ENCODE measurements at places on chromosomes 5 and 9.

GRCh38 chr5:142492781-142493281 is 168.0 kb upstream of the SPRY4 start:
- H3K4me3 ChIP-seq, result no peak overlapping the region
- no peaks in the 10 kb centered on the region for H3K4me1 ChIP-seq
- no peak for DNase-seq
- H3K36me3 ChIP-seq, result no peaks in the 10 kb centered on the region

- H3K27me3 ChIP-seq, result no peaks in the 10 kb centered on the region
- no peaks in the 10 kb centered on the region for H3K36me3 ChIP-seq
- DNase-seq, result no peak
- no peak overlapping the region for H3K4me3 ChIP-seq
Measured at GRCh38 chr5:80837679-80838078, 122.5 kb upstream of the RASGRF2 start.

- H3K27ac ChIP-seq, result no peak overlapping the region
- no peaks in the 10 kb centered on the region for H3K4me1 ChIP-seq
- H3K36me3 ChIP-seq, result no peaks in the 10 kb centered on the region
Measured at GRCh38 chr9:99593610-99594009, 228.1 kb upstream of the NR4A3 start.

DNA sequence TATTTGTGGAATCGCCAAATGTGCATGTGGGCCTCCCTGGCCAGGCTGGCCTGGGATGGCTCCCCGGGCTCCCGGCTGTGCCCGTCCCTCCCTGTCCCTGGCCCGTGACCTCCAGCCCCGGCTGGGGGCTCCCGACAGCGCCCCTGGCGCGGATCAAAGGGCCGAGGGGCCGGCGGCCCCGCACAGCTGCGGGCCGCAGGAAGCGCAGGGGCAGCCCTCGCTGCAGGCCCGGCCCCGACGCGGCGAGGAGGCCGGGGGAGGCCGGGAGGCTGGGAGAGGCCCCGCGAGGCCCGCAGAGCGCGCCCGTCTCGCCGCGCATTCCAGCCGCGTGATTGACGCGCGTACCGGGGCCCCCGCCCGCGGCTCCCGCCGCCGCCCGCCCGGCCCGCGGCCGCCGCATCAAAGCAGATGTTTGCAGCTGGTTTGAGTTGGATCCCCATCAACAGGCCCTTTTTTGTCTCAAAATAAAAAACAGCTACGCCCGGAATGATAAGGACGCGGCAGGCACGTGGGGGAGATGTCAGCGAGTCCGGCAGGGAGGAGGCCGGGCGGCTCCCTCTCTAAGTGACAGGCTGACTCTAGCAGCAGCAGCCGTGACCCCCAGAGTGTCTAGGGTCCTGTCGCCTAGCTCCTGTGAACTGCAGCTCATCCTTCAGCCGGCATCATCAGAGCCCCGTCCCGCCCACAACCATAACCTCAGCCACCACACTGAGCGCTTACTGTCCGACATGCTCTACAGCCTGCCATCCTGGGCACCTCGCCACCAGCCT is 69.4 kb downstream of the LMX1B start:
- H3K27ac ChIP-seq, result no peak overlapping the region
- no peak overlapping the region for H3K4me3 ChIP-seq
- no peaks in the 10 kb centered on the region for H3K4me1 ChIP-seq
- DNase-seq, result no peak
- H3K36me3 ChIP-seq, result no peaks in the 10 kb centered on the region

DNA sequence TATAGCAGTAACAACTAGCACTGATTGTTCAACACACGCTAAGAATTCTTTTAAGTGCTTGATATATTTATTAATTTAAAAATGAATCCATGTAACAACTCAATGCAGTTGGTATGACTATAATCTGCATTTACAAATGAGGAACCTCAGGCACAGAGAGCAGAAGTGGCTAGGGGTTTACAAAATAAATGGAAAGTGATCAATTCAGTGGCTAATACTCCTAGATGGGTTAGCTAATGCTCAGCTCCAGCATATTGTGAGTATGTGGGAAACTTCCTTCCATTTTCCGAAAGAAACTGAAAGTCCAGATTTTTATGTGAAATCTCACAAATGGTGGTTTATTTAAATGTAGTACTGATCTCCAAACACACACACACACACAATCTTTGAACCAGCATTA is 128.0 kb downstream of the RFX3 start:
- H3K27me3 ChIP-seq, result no peaks in the 10 kb centered on the region
- no peak for DNase-seq
- no peak overlapping the region for H3K27ac ChIP-seq

GRCh38 chr9:87112656-87113055 is 165.3 kb upstream of the GAS1 start:
- H3K4me1 ChIP-seq, result peaks cover 6% of the 10 kb centered on the region
- no peak for DNase-seq
- H3K4me3 ChIP-seq, result no peak overlapping the region
- H3K36me3 ChIP-seq, result no peaks in the 10 kb centered on the region
- H3K27me3 ChIP-seq, result no peaks in the 10 kb centered on the region
